ENCODE measurements at places on chromosomes 3 and 15. TPM values are rescaled to one million over a fixed set of nuclear protein-coding genes. Genes with fewer than 3 reads are reported as not detected.

The GOLGA8M gene
- 2.8 TPM for total RNA-seq

The FGF7 gene
- total RNA-seq, result not detected

The SCG3 gene
- total RNA-seq, result not detected

The FEZF2 gene
- total RNA-seq, result not detected

The LINGO1 gene
- total RNA-seq, result not detected

The SLC4A7 gene
- total RNA-seq, result 37.0 TPM

The GOLGA8K gene
- 0.50 TPM for total RNA-seq

The SCN5A gene
- not detected for total RNA-seq

The ARPP21 gene
- not detected for total RNA-seq

- no peaks in the 10 kb centered on the region for H3K36me3 ChIP-seq
- H3K27me3 ChIP-seq, result no peaks in the 10 kb centered on the region
- DNase-seq, result no peak
- no peak overlapping the region for H3K27ac ChIP-seq
Measured at GRCh38 chr3:46335541-46335940, 18.4 kb upstream of the CCR2 start.

GRCh38 chr3:12663401-12663935, 449 bp downstream of the RAF1 start:
- no peaks in the 10 kb centered on the region for H3K27me3 ChIP-seq
- peaks cover 32% of the 10 kb centered on the region for H3K4me1 ChIP-seq
- peak overlapping the region; percentile 99 for H3K27ac ChIP-seq
- H3K4me3 ChIP-seq, result peak overlapping the region; percentile 83

- H3K27ac ChIP-seq, result no peak overlapping the region
- H3K36me3 ChIP-seq, result no peaks in the 10 kb centered on the region
- H3K4me1 ChIP-seq, result no peaks in the 10 kb centered on the region
- DNase-seq, result no peak
- no peak overlapping the region for H3K4me3 ChIP-seq
- no peaks in the 10 kb centered on the region for H3K27me3 ChIP-seq
Measured at GRCh38 chr3:118587037-118587741, 447.5 kb downstream of the IGSF11 start.

- no peaks in the 10 kb centered on the region for H3K36me3 ChIP-seq
- H3K27ac ChIP-seq, result no peak overlapping the region
- H3K4me3 ChIP-seq, result no peak overlapping the region
- H3K4me1 ChIP-seq, result no peaks in the 10 kb centered on the region
Measured at GRCh38 chr3:159263750-159264553, 462.1 kb downstream of the MFSD1 start.

GRCh38 chr3:37456781-37457180, 282.4 kb upstream of the LRRFIP2 start:
- DNase-seq, result no peak
- peaks cover 56% of the 10 kb centered on the region for H3K27me3 ChIP-seq
- no peak overlapping the region for H3K4me3 ChIP-seq
- no peaks in the 10 kb centered on the region for H3K36me3 ChIP-seq
- H3K4me1 ChIP-seq, result peaks cover 6% of the 10 kb centered on the region

- H3K27ac ChIP-seq, result no peak overlapping the region
- no peak for DNase-seq
Measured at GRCh38 chr3:5231487-5231886, 44.0 kb downstream of the EDEM1 start.

DNA sequence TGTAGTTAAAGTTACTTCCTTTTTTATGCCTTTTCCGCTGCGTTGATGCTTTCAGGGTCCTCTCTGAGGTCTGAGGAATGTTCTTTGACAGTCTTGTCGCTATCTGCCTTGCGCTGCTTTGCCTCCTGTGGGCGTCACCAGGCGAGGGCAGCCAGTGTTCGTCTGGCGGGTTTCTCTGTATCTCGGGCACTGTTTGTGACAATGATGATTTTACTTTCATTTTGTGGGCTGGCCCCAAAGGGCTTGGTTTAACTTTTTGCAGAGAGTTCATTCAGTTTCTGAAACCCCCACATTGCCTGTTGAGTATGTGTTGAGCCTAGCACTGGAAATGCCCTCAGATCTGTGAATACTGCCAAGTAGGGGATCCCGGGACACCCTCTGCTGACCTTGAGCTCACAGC, 24.6 kb upstream of the SACM1L start:
- no peaks in the 10 kb centered on the region for H3K27me3 ChIP-seq
- peak overlapping the region; percentile 60 for H3K4me3 ChIP-seq
- peaks cover 21% of the 10 kb centered on the region for H3K36me3 ChIP-seq
- peaks cover 30% of the 10 kb centered on the region for H3K4me1 ChIP-seq

- no peak overlapping the region for H3K27ac ChIP-seq
- no peaks in the 10 kb centered on the region for H3K27me3 ChIP-seq
- no peak for DNase-seq
- no peaks in the 10 kb centered on the region for H3K36me3 ChIP-seq
Measured at GRCh38 chr3:1495466-1495865, 402.6 kb downstream of the CNTN6 start.

DNA sequence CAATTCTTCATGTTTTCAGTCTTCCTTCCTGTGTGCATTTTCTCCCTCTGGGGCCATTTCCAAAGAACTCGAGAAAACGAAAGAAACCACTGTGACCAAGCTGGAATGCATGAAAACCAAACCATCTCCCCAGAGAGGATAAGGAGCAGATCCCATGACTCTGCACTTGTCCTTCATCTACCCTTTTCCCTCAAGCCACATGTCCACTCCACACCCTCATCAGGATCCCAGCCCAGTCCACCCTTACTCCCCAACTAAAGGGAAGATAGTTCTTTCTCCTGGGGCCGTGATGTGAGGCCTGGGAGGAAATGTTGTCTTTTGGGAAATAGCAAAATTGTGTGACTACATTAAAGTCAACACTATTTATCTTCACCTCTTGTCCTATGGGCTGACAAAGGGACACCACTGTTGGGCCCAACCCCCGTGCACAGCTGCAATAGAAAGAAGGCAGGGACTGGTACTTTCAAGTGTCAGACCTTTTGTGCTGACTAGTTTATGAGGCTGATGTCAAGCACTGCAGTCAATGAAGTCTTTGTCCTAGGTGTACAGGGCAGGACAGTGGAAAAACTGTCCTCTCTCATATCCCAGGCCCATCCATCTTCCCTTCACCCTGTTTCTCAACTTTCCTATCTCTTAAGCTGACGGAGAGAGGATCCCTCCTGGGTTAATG, 487.1 kb upstream of the NR2F2 start:
- DNase-seq, result no peak
- peaks cover 15% of the 10 kb centered on the region for H3K4me1 ChIP-seq
- no peak overlapping the region for H3K27ac ChIP-seq
- no peaks in the 10 kb centered on the region for H3K27me3 ChIP-seq

DNA sequence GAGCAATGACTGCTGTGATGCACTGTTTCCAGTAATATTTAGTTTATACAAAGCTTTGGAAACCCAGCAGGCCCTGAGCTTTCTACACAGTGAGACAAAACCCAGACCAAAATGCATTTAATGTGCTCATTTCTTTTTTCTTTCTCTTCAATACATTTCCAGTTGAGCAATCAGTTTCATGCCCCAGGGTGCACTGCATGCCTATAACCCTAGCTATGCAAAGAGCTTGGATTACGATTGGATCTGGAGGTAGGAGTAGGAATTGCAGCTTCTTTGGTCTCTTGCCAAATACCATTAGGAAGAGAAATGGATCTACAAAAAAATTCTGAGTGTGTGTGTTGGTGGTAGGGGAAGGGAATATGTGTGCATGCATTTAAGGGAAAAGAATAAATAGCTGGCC, 1001.4 kb downstream of the SQOR start:
- no peaks in the 10 kb centered on the region for H3K4me1 ChIP-seq
- H3K4me3 ChIP-seq, result no peak overlapping the region
- no peak for DNase-seq
- no peak overlapping the region for H3K27ac ChIP-seq
- H3K36me3 ChIP-seq, result no peaks in the 10 kb centered on the region

GRCh38 chr15:57138349-57138788, 219.9 kb downstream of the TCF12 start:
- no peaks in the 10 kb centered on the region for H3K27me3 ChIP-seq
- DNase-seq, result no peak
- no peak overlapping the region for H3K27ac ChIP-seq
- no peaks in the 10 kb centered on the region for H3K36me3 ChIP-seq
- H3K4me1 ChIP-seq, result peaks cover 2% of the 10 kb centered on the region

- H3K4me1 ChIP-seq, result peaks cover 13% of the 10 kb centered on the region
- no peaks in the 10 kb centered on the region for H3K27me3 ChIP-seq
- no peaks in the 10 kb centered on the region for H3K36me3 ChIP-seq
- no peak for DNase-seq
- no peak overlapping the region for H3K27ac ChIP-seq
Measured at GRCh38 chr15:63945838-63946298, 100.4 kb downstream of the DAPK2 start.

- no peak for DNase-seq
- H3K4me3 ChIP-seq, result no peak overlapping the region
- no peaks in the 10 kb centered on the region for H3K27me3 ChIP-seq
- H3K4me1 ChIP-seq, result no peaks in the 10 kb centered on the region
- no peaks in the 10 kb centered on the region for H3K36me3 ChIP-seq
- H3K27ac ChIP-seq, result no peak overlapping the region
Measured at GRCh38 chr3:155217591-155217990, 75.9 kb downstream of the STRIT1 start.

- no peak overlapping the region for H3K27ac ChIP-seq
- DNase-seq, result no peak
- H3K4me3 ChIP-seq, result no peak overlapping the region
Measured at GRCh38 chr3:41611008-41611407, 350.9 kb downstream of the ULK4 start.

DNA sequence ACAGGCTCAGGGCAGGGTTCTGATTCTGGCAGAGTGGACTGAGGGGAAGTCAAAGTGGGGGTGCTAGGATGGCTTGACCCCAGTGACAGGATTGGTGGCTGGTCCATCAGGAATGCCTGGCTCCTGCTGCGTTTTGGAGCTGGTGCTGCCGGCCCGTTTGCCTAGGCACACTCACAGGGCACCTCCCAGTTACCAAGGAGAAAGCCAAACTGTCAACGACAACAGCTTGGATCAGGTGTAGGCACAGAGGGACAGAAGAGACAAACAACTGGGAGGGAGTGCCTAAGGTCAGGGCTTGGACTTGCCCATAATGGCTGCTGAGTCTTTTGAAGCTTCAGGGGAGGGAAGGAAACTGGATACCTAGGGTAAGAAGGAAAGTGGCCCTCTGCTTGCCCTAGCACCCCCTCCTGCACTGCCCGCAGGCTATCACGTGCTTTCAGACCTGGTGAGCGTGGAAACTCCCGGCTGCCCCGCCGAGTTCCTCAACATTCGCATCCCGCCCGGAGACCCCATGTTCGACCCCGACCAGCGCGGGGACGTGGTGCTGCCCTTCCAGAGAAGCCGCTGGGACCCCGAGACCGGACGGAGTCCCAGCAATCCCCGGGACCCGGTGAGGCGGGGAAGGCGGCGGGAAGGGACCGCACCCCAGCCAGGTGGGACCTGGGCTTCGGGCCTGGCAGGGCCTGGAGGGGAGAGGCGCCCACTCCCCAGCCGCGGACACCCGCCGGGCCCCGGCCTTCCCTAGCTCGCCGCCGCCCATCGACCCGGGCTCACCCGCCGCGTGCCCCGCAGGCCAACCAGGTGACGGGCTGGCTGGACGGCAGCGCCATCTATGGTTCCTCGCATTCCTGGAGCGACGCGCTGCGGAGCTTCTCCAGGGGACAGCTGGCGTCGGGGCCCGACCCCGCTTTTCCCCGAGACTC, 5.1 kb downstream of the DUOX1 start:
- no peak overlapping the region for H3K27ac ChIP-seq
- H3K4me3 ChIP-seq, result peak overlapping the region; percentile 31
- DNase-seq, result no peak
- H3K27me3 ChIP-seq, result peaks cover 41% of the 10 kb centered on the region
- peaks cover 20% of the 10 kb centered on the region for H3K4me1 ChIP-seq

GRCh38 chr3:6805236-6805635, 55.7 kb upstream of the GRM7 start:
- no peaks in the 10 kb centered on the region for H3K27me3 ChIP-seq
- H3K36me3 ChIP-seq, result no peaks in the 10 kb centered on the region
- no peak for DNase-seq
- H3K4me1 ChIP-seq, result no peaks in the 10 kb centered on the region
- H3K4me3 ChIP-seq, result no peak overlapping the region
- no peak overlapping the region for H3K27ac ChIP-seq

DNA sequence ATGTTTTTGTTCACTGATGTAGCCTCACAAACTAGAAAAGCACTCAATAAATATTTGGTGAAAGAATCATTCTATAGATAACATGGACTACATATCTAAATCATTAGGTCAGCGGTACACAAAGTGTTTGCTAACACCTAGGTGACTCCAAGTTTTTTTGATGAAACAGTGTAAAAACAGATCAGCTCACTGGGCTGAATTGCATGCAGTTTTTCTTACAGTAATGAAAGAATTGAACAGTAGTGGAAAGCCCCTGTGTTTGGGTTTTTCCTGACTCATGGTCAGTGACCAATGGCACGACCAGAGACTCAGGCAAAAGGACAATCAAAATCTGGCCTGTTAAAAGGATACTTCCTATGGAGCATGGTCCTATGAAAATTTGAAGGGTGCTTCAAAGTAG, 384.3 kb upstream of the EPHA6 start:
- no peaks in the 10 kb centered on the region for H3K36me3 ChIP-seq
- no peaks in the 10 kb centered on the region for H3K4me1 ChIP-seq

DNA sequence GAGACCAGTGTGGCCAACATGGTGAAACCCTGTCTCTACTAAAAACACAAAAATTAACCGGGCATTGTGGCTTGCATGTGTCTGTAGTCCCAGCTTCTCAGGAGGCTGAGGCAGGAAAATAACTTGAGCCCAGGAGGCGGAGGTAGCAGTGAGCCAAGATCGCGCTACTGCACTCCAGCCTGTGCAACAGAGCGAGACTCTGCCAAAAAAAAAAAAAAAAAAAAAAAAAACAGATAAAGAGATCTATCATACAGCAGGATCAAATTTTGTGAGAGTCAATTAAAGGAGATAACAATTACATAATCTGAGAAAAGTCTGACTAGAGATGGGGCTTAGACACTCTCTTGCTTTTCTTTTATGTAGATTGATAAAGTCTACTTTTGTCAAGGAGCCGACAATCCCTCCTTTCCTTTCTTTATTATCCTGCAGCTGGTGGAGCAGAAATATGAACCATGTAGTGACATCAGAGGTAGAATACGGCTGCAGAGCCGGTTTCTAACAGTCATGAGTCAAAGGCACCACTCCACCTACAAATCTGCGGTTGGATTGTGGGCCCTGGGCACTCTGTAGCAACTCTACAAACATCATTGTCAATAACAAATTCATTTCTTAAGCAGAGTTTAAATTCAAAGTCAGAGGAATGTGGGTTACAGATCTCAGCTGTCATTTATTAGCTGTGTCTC, 9.0 kb downstream of the C2CD4A start:
- no peaks in the 10 kb centered on the region for H3K36me3 ChIP-seq
- no peak overlapping the region for H3K27ac ChIP-seq
- no peaks in the 10 kb centered on the region for H3K4me1 ChIP-seq
- no peaks in the 10 kb centered on the region for H3K27me3 ChIP-seq
- no peak overlapping the region for H3K4me3 ChIP-seq

GRCh38 chr15:50377867-50378751, 23.1 kb upstream of the GABPB1 start:
- no peaks in the 10 kb centered on the region for H3K27me3 ChIP-seq
- DNase-seq, result no peak
- no peaks in the 10 kb centered on the region for H3K36me3 ChIP-seq

- no peaks in the 10 kb centered on the region for H3K27me3 ChIP-seq
- DNase-seq, result no peak
- no peak overlapping the region for H3K27ac ChIP-seq
- H3K4me1 ChIP-seq, result no peaks in the 10 kb centered on the region
Measured at GRCh38 chr15:85760531-85761371, 34.0 kb downstream of the KLHL25 start.

Measured in CD4-positive, alpha-beta T cell (primary cell).